ENCODE measurements at places on chromosomes 7 and 10.

GRCh38 chr7:44220358-44221112 is 19.8 kb downstream of the YKT6 start:
- no peak for DNase-seq

GRCh38 chr10:130188195-130189175 is 52.3 kb downstream of the GLRX3 start:
- DNase-seq: no peak

- DNase-seq: no peak
Observed at GRCh38 chr10:44973323-44974081, 5.1 kb downstream of the DEPP1 start.

DNA sequence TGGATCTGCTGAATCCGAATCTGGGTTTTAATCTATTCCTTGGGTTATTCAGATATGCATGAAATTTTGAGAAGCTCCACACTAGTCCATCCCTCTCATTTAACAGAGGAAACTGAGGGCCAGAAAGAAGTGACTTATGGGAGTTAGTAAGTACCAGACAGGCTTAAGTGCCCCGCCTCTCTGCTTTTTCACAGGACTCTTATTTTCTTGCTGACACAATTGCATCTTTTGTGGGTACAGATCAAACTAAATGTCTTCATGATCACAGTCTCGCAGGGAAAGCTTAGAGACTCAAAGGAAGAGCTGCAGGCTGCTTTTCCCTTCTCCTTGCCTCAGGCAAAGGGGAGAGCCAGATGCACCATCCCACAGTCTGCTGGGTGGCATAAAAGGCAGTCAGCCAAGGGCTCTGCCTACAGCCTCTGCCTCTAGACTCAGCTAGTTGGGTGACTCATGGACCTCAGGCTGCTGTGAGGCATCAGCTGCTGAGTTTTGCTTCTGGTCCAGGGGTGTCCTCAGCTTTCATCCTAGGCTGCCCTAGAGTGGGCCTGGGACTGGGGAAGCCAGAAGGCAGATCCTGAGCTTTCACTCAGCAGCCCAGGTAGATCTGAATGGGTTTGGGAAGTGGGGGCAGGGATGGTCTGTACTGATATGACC is 11.6 kb downstream of the GOLGA7B start:
- no peak for DNase-seq

DNA sequence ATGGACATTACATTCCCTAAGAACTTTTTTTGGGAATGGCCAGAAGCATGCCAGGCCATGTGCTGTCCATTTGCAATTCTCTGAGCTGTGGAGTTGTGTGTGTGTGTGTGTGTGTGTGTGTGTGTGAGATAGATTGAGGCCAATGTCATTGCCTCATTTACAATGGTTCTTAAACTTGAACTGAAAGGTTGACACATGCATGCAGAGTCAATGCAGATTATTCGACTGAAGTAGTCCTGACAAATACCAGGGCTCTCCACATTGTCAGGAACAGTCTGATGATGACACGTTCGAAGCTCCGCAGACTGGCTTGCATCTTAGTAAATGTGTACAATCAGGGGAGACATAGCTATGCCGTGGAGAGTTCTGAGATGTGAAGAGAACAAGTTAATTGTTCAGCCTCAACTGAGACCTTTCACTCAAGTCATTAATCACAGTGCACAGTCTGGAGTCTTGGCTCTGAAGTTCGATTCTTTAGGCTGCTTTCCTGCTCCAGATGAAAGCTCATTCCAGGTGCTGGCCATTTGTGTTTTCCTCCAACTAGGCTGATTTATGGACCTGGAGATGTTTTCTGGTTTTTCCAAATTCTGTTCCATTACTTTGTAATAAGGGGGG is 921.9 kb downstream of the LRMDA start:
- DNase-seq: no peak

DNA sequence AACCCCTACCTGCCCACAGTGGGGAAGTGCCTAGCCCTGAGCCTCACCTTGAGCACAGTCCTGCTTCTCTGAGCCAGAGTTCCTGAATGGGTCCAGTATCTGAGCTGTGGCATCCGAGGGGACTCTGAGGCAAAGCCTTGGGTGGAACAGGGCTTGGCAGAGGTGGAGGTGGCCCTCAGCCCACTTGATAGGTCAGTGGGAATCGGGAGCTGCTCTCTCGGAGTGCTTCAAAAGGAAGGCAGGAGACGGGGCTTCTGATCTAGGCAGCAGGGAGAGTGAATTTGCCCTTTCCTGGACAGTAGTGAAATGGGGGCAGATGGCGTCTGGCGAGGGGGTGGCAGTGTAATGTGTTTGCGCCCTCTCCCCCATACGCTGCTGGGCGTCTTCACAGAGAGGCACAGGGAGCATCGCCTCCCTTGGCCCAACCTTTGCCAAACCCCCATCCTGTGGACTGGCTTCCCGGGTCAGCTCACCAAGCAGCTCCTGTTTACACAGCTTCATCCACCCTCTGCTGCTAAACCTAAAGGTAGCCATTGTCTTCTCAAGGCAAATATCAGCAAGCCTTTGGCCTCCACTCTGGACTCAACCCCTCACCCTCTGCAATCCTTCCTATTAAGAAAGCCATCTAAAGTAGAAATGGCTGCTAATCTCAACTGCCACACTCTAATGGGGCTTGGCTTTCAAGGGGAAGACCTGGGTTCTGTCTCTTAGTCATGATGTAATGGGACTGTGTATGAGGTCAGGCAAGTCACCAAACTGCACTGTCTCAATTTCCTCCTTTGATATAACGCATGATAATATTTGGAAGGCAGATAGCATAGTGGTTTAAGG is 21.1 kb upstream of the VDAC2 start:
- DNase-seq: no peak

DNA sequence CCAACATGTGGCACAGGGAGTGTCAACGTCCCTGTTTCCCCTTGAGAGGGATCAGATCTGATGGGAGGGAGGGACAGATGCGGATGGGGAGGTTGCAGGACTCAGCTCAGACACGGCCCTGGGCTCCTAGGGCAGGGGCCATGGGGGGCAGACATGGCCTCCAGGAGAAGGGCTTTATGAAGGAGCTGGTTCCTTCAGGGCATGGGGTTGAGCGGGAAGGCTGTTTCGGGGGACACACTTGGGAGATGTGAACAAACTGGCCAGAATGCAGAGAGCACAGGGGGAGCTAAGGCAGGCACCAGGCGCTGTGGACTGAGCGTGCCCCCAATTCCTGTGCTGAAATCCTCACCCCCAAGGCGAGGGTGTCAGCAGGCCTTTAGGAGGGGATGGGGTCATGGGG is 581.9 kb upstream of the FOXK1 start:
- no peak for DNase-seq
